Adipocyte (in vitro differentiated cells): ENCODE measurements at places on chromosomes 4 and X.

DNA sequence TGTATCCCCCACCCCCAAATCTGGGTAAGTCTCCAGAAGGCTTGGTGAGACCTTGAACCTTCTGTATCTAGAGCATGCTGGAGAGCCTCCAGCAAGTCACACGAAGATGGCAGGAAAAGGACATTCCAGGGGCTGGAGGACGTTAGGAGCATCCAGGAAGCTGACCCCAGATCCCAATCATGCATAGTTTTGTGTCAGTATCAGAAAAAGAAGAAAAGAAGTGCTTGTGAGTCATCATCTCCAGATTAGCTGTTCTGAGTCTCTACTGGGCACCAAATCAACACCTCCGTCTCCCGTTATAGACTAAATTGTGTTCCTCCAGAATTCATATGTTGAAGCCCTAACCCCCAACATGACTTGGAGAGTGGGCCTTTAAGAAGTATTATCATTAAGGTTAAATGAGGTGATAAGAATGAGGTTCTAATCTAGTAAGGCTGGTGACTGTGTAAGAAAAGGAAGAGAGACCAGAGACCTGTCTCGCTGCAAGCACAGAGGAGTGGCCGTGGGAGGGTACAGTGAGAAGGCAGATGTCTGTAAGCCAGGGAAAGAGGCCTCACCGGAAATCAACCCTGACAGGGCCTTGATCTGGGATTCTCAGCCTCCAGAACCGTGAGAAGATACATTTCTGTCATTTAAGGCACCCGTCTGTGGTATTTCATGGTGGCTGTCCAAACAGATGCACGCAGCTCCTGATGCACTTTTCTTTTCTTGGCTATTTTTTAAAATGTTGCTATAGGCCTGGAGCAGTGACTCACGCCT is 38.1 kb upstream of the CLDN24 start:
- peak; percentile 20 for DNase-seq

DNA sequence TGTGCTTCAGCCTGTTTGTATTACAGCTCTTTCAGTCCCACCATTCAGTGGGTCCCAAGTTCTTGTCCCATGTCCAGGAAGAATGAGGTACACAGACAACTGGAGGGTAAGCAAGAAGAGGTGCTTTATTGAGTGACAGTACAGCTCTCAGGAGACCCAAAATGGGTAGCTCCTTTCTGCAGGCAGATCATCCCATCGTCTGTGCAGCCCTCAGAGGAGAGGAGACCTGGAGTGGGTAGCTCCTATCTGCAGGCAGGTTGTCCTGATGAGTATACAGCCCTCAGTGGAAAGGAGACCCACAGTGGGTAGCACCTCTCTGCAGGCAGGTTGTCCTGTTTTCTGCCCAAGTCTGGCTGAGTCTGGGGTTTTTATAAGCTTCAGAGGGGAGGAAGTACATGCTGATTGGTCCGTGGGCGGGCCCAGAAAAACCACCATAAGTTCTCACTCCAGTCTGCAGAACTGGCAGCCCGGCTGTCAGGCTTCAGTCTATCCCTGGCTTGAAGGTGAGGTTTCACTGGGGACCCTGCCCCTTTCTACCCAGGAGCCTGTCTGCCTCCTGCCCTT is 18.0 kb downstream of the GRK4 start:
- no peak for DNase-seq

GRCh38 chr4:114077610-114078009 is 98.2 kb upstream of the ARSJ start:
- DNase-seq, result peak; percentile 71

DNA sequence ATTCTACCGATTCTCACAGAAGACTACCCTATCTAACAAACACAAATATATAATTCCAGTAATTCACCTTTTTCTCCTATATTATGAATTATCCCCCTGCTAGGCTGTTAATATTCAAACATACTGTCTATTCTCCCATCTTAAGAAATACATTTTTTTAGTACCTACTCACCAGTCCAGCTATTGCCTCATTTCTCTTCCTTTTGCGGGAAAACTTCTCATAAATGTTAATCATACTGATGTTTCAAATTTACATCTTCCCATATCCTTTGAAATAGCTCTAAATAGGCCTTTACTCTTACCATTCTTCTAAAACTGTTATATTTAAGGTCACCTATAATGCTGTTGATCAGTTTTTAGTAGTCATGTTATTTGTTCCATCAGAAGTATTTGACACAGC is 759.1 kb upstream of the SLIT2 start:
- DNase-seq, result peak; percentile 41

GRCh38 chrX:149365061-149365460 is 140.0 kb downstream of the IDS start:
- no peak for DNase-seq

GRCh38 chr4:160265836-160266235 is 1163.0 kb downstream of the RAPGEF2 start:
- DNase-seq, result no peak

- no peak for DNase-seq
Measured at GRCh38 chrX:110374559-110374958, 15.9 kb downstream of the RTL9 start.

- no peak for DNase-seq
Measured at GRCh38 chrX:124378643-124379042, 32.3 kb downstream of the SH2D1A start.

- no peak for DNase-seq
Measured at GRCh38 chr4:157880761-157881160, 292.1 kb downstream of the GASK1B start.

DNA sequence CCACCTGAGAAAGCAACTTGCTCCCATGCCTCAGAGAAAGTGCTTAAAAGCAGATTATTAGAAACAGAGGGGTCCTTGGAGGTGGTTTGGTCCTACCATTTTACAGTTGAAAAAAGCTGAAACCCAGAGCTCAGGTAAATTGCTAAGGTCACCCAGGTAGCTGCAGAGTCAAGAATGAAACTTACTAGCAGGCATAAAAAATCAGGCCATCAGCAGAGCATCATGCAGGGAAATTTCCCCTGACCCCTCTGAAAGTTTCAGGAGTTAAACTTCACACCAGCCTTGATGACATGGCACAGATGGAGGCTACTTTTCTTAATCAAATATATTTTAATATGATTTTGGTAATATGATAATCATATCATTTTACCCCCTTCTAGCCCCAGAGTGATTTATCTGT is 70.3 kb downstream of the IRF2 start:
- no peak for DNase-seq

GRCh38 chr4:18404642-18405041 is 383.1 kb upstream of the LCORL start:
- DNase-seq, result no peak

DNA sequence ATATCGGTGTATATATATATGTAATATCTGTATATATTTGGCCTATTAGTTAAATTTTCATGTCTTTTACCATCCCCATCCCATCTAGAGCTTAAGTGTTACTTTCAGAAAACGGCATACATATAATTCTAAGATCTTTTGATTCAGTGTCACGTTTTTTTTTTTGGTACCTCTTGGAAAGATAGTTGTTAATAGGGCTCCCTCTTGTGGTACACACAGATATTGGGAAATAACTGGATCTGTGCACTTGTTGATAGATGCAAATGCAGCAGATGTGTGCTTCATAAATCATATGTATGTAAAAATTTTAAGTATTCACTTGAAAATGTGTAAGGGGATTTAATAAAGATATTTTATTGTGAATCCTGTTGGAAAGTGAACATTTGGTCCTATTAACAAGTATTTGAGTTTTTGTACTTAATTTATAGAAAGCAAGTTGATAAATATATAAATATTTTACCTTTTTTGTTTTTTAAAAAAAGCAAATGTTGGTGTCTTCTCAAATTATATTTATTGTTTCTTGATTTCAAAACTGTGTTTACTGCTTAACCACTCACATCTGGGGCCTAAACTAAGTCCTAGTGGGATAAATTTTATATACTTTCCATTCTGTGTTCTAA is 74.7 kb downstream of the PAQR3 start:
- DNase-seq, result peak; percentile 92

DNA sequence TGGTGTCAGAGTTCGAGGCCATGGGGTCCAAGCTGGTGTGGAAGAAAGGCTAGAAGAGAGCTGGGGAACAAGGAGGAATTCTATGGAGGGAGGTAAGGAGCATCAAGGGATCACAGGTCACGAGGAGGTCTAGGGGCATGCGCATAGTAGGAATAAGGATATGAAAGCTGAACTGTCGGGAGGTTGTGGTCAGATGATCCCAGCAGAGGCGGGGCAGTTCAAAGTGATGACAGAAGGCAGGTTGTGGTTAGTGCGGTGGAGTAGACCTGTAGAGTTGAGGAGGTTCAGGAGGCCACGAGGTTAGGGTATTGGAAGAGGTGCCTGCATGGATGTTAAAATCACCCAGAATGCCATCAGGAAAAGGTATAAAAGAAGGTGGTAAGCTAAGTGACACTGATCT is 156.3 kb downstream of the TMEM164 start:
- DNase-seq, result no peak

- DNase-seq, result peak; percentile 87
Measured at GRCh38 chr4:138090150-138090917, 151.8 kb downstream of the SLC7A11 start.

GRCh38 chr4:148265627-148266026 is 176.6 kb downstream of the NR3C2 start:
- DNase-seq, result no peak

GRCh38 chrX:70201732-70202131 is 24.4 kb downstream of the DGAT2L6 start:
- no peak for DNase-seq

DNA sequence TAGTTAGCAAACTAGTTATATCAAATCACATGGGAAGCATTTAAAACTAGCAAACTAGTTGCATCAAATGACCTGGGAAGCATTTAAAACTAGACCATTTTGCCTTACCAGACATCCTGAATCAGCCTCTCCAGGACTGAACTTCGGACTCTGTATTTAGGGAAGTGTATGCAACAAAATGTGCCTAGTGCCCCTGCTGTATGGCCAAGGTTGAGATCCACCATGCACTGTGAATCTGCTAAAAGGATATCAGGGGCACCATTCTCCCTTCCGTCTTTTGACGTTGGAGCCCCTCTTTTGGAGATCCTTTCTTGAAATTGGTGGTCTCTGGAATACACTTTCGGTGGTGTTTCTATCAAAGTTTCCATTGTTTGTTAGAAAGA is 49.5 kb downstream of the CCNI start:
- no peak for DNase-seq

DNA sequence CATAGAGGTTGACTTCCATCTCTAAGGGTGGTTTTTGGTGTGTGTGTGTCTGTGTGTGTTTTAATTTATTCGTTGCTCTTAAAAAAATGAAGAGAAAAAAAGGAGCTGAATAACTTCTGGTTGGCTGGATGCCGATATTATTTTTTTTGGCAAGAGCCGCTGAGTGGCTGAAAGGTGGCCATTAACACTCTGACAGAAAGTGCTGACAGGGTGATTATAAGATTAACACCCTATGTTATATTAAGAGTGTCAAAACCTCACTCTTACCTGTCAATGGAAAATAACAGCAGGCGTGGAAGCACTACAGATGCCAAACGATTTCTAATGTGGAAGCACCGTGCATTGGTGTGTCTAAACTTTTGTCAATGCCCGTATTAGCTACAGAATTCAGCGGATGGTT is 622.5 kb downstream of the ANKRD50 start:
- DNase-seq, result no peak

- no peak for DNase-seq
Measured at GRCh38 chr4:39609454-39609931, 29.2 kb downstream of the SMIM14 start.

DNA sequence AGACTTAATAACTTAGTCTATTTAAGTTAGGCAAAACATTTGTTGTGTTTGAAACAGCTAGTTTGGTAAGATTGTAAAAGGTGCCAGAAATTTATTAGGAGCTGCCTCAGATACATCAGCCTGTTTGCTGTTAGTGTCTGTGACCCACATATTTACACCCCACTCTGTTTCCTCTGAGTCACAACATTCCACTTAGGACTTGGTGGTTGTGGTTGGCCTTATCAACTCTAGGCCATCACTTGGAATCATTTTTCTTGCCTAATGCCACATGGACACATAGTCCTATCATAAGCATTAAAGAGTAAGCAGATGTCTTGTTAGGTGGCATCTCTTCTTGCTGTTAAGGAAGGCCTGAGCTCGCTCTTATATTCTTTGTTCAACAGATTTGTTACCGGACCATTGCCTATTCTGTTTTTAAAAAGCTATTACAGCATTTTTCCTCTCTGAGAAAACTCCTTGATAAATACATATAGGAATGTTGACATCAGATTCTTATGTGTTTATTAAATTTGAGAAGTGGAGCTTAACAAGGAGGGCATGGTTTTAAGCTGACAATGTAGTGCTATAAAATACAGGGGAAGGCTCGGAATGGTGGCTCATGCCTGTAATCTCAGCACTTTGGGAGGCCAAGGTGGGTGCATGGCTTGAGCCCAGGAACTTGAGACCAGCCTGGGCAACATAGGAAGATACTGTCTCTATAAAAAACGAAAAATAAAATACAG is 51.2 kb upstream of the PGRMC2 start:
- DNase-seq, result peak; percentile 69

GRCh38 chr4:23234018-23234417 is 541.3 kb downstream of the GBA3 start:
- DNase-seq, result no peak

DNA sequence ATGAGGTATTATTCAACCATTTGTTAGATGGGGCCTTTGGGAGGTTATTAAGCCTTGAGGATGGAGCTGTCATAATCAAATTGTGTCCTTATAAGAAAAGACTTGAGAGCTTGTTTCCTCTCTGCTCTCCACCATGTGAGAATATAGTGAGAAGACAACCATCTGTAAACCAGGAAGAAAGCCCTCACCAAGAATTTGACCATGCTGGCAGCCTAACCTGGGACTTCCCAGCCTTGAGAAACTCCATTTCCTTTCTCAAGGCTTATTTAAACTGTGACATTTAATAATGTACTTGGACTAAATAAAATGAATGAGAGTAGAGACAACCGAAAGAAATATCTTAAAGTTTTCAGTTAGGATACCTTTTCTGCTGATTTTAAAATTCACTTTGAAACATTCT is 83.7 kb upstream of the GC start:
- DNase-seq, result no peak

DNA sequence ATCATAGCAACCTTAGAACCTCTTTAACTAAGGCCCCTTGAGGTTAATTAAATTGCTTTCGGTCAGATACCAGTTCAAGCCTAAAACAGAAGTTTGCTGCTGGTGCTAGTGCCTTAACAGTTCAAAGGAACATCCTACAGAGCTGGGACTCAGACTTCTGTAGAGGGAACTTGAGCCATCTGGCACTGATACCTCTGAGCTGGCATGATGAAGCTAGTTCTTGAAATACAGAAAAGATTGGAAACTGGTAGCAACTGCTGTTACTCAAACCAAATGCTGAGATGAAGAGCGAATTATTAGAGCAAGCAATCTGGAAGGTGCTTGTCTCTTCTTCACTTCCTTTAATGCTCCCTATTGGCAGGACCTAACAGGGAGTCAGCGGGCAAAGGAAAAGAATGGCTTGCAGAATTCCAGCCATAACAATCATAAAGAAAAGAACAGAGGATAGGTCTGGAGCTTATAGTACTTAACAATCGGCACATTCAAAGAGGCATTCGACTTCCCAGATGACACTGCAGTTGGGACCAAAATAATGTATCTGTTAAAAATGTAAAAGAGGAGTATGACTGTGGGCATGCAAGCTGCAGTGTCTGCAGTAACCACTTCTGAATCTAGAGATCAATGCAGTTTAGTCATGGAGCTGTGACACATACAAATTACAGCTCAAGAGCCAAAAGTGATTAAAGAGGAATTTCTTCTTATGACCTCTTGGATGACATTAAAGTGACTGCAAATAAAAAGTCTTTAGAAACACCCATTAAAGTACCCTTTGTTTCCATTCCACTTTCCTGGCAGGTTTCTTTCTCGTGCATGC is 298.9 kb downstream of the PDGFC start:
- DNase-seq, result peak; percentile 27

- peak; percentile 52 for DNase-seq
Measured at GRCh38 chrX:22526339-22526738, 253.6 kb downstream of the CBLL2 start.

- peak; percentile 15 for DNase-seq
Measured at GRCh38 chrX:96004386-96004785, 680.3 kb upstream of the DIAPH2 start.
